Urinary bladder (tissue), 4 donors: ENCODE measurements at places on chromosomes 2 and 18. TPM values are rescaled to one million over a fixed set of nuclear protein-coding genes. Genes with fewer than 3 reads are reported as not detected.

Gene GKN2
- not detected for polyA plus RNA-seq

GRCh38 chr18:36075862-36076587 is 8.7 kb upstream of the RPRD1A start:
- no peak for DNase-seq

DNA sequence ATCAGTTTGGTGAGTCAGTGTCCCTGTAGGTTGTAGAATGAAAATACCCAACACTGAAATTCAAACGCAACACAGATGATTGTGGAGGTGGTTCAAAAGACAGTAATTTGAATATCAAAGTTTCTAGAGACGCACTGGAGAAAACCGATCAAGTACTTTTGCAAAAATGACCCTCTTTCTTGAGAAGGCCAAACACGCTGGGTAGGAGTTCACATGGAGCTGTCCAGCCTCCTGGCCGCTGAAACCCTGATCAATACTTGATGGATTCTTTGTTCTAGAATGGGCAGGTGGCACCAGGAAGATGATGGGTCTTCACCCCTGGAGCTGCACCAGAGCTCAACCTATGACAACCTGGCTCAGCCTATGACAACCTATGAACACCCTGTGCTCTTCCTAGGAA is 39.7 kb upstream of the UBE2F start:
- no peak for DNase-seq

Gene ERBB4
- 0.13 TPM for polyA plus RNA-seq

GRCh38 chr18:31579375-31579774 is 12.3 kb upstream of the TTR start:
- no peak for DNase-seq

Gene SANBR
- 3.3 TPM for polyA plus RNA-seq

GRCh38 chr18:56462276-56462675 is 176.1 kb downstream of the TXNL1 start:
- DNase-seq = no peak

GRCh38 chr2:189147361-189147760 is 32.2 kb downstream of the COL5A2 start:
- DNase-seq = no peak

- DNase-seq = no peak
Measured at GRCh38 chr18:14930076-14930475, 182.1 kb downstream of the ANKRD30B start.

DNA sequence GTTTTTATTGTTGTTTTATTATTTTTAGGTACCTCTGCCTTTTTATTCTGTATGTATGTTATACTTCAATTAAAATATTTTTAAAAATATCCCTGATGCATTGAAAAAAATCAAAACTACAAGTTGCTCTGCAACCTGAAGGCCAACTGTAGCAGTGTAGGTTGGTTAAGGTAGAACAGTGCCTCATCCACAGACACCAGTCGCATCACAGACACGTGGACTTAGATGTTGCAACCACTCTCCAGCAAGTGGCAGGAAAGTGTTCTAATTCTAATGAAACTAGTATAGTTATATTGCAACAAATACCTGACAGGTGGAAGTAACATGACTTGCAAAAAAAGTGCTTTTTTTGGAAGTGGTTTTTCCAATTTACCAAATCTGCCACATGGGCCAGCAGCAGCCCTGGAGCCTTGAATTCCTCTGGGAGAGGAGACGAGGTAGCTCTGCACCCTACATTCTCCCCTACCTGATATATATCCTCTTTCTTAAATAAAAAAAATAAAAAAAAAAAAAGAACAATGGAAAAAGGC is 28.4 kb upstream of the SLC3A1 start:
- no peak for DNase-seq

Gene IL36G
- polyA plus RNA-seq = not detected

DNA sequence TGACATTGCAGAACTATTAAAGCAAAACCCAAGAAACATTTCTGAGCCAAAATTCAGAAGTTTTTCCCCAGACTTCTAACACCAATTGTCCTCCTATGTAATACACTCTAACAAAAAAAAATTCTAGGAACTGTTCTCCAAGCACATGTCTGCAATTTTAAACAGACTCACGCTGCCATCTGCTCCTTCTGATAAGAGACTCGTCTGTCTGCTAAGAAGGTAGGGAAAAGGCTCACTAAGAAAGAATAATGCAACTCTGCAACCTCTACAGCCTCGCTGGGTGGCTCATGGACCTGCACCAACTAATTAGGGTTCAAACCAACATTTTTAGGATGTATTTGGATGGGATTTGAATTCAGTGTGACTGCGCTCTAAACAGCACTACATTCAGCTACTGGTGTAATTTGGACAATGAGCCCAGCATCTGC is 366.5 kb downstream of the DSC3 start:
- DNase-seq = no peak

DNA sequence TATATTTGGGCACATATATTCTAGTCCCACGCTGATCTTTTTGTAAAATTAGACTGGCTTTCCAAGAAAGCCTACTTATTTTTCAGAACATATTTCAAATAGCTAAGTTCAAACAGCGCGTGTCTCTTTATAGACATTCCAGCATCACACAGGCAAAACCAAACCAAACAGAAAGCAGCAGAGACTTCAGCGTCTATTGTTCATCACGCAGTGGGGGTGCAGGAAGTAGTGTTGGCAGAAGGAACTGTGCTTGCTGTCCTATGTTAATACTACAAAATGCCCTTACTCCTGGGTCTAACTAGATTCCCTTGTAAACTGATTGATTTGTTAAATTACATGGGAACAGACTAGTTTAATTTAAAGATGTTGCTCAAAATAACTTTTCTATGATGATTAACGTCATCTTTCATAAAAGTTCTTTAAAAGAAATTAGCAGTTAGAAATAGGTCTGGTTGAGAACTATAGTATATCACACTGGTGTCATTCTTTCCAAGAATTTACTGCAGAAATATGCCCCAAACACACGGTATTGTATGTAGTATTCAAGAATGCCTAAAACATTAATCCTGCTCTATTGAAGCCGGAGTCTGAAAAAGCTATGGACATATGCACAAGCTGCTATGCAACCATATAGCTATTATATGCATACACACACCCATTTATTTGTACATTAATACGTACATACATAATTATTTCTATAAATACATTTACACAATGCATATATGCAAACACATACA is 436.3 kb downstream of the CBLN2 start:
- no peak for DNase-seq

DNA sequence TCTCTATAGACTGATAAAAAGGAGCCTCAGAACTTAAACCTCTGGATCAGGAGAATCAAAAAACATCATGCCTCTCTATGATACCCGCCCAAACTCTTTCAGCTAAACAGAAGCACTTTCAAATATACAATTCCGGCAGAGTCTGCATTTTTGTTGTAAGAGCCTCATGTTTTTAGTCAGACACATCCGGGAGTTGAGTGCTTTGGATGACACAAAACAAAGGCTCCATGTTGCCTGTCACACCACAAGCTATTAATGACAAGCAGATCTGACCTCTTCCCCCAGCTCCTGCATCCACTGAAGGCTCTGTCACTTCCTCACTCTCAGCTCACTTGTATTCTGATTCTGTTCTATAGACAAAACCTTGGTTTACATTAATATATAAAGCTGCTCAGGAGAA is 33.2 kb downstream of the SLC38A11 start:
- DNase-seq = no peak

GRCh38 chr2:225274751-225275150 is 124.8 kb upstream of the NYAP2 start:
- DNase-seq = no peak

Gene NT5DC4
- polyA plus RNA-seq = not detected

Gene ERMN
- 0.09 TPM for polyA plus RNA-seq

- DNase-seq = no peak
Measured at GRCh38 chr2:201402651-201403562, 45.8 kb upstream of the FLACC1 start.

- no peak for DNase-seq
Measured at GRCh38 chr2:233953087-233953801, 36.1 kb downstream of the TRPM8 start.

Gene RUFY4
- polyA plus RNA-seq = 0.09 TPM

Gene RGPD4
- 0.03 TPM for polyA plus RNA-seq

DNA sequence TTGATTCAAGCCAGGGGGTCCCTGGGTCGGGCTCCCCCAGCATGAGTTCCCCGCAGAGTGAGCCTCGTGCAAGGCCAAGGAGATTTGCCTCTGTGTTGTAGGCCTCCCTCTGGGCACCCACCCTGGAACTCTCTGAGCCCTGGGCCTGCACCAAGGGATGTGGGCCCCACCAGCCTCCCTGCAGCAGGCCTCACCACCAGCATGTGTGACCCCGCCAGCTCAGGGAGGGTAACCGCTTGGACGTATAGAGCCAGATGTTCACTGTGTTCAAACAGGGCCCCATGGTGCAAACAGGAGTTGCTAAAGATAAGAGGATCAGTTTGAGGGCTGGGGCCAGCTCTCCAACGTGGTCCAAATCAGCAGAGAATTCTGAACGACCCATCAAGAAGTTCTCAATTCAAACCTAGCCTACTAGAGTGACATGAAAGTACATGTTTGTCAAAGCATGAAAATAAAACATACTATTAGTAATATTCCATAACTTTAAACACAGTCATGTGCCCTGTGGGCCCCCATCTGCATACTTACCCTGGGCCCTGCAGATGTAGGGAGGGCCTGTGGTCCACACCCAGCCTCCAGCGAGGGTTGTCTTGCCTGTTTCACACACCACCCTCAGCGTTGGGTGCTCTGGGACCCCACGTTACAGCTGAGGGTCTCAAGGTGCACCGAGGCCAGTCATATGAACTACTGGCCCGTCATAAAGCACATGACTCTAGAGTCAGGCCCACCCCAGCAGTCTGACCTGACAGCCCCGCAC is 5.5 kb upstream of the TUBB6 start:
- no peak for DNase-seq

DNA sequence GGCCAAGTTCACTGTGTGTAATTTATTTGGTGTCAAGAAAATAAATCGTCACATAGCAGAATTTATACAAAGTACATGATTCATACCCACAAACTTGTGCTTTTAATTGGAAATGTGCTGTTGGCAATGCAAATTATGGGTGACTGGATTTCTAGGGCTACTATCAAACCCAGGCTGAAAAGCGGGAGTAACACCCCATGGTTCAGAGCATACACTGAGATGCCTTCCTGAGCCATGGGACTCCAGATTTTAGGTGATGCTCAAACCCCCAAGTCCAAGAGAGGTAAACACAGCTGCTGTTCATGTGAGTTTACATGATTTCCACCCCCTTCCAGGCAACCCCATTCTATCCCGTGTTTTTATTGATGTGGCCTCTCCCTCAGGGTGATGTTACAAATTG is 565.9 kb upstream of the ID2 start:
- no peak for DNase-seq

DNA sequence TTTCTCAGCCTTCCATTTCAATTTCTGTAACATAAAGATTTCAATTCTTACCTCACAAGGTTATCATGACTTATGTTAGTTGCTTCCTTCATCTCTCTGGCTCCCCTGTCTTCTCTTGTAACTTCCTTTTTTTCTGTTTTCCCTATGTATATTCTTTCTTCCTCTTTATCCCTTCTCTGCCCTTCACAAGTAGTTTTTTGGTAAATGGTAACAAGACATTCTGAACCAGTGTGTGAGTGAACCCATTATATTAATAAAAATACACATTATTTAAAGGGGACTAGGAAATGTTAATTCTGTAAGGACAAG is 8.4 kb downstream of the ACSL3 start:
- DNase-seq = no peak

- no peak for DNase-seq
Measured at GRCh38 chr18:78803104-78803503, 176.5 kb upstream of the SALL3 start.

Gene BCL11A
- 2.4 TPM for polyA plus RNA-seq

Gene BMP10
- not detected for polyA plus RNA-seq

DNA sequence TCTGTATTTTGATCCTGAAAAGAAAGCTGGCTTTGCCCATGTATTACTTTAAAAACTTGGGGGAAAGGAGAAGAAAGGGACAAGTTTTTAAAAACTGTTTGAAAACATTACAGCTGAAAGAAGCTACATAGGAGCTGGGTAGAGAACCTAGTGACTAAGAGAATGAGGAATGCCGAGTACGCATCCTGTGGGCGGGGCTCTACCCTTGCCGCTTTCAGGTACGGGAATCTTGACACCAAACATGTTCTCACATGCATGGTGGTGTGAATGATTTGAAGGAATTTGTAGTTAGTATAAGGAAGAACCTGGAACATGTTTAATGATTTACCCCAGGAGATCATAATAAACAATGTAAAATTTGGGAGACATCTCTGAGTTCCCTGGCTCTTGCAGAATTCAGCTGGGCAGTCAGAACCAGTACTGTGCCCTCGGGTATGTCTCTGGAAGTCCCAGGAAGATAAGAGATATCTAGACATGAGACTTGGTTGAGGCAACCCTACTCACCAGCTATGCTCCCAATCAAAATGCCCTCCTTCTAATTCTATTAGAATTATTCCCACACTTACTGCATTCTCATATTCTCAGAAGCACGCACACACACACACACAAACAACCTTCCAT is 16.5 kb upstream of the TGFA start:
- peak; percentile 49 for DNase-seq

DNA sequence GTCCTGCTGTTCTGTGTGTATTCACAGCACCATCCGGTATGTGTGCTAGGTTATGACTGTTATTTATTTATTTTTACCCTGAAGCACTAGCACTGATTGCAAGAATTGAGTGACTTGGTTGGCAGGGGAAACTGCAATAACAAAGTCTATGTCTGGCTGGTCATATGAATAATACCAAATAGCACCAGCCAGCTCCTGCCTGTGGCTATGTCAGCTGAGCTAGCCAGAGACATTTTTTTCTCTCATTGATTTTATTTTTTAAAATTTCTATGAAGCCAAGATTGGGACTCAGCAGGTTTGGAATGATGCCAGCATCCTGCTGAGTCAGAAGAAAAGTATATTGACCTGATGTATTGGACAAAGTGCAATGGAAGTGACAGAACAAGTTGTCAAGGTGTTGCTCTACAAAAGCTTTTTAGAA is 188.5 kb upstream of the CDH2 start:
- DNase-seq = no peak

Gene ALPI
- polyA plus RNA-seq = not detected

DNA sequence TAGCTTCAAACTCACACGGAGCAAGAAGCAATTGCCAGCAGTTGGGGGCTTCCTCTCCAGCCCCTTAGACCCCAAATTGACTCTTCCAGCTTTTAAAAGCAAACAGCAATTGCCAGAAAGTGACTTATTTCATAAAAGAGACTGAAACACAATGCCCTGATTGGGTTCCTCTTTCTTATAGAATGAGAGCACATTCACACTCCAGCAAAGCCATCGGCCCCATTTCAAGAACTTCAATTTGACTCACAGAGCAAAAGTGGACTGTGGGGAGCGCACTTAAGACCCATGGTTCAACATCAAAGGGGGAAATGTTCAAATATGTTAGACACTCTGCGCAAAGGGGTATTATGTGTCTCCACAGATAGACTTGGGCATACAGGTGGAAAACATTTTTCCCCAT is 484.7 kb downstream of the BCL11A start:
- no peak for DNase-seq

DNA sequence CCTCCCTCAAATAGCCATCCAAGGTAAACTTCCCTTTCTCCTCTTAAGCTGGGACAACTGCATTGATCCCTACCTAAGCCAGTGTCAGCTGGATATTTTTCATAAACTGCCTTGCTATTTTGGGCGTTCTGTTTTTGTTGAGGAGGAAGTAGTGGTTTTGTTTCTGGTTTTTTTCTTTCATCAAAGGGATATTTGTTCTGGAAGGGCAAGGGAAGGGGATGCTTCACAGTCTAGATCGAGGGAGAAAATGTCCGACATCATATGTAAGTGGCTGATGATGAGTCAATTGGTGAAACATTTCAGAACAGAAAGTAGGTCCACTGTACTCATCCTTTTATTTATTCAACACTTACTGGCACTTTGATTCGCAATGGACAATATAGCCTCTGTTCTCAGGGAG is 31.0 kb downstream of the TANC1 start:
- no peak for DNase-seq

- DNase-seq = no peak
Measured at GRCh38 chr2:83459456-83459855, 999.6 kb downstream of the SUCLG1 start.

Gene SERPINB2
- not detected for polyA plus RNA-seq
